Bronchial epithelial cell (primary cell): ENCODE measurements at places on chromosomes 3 and 15.

- no peak for DNase-seq
Measured at GRCh38 chr15:80326270-80326669, 74.3 kb upstream of the CTXND1 start.

DNA sequence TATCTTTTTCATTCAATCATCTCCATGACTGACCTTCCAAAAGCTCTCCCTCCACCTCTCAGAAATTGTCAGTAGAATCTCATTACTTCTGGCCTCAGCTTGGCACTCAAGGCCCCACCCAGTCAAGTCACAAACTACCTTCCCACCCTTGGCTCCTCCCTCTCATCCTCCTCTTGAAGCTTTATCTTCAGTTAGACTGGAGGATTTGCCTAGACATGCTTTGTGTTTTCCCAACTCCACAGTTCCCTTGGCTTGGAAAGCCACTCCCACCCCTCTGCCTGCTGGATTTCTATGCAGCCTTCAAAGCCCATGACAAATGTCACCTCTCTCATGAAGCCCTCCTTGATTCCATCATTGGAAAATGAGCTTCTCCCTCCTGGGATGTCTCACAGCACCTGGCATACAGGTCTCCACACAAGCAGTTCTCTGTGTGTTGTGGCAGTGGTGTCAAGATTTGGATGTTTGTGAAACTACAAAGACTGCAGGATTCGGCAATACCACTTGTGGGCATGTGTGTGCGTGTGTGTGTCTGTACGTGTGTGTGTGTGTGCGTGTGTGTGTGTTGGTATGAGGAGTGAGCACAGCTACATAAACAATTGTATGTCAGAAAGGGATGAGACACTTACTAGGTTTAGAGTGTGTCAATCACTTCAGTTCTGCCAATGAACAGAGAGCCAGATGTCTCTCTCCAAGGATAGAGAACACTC is 45.3 kb upstream of the VPS8 start:
- DNase-seq, result peak; percentile 99

DNA sequence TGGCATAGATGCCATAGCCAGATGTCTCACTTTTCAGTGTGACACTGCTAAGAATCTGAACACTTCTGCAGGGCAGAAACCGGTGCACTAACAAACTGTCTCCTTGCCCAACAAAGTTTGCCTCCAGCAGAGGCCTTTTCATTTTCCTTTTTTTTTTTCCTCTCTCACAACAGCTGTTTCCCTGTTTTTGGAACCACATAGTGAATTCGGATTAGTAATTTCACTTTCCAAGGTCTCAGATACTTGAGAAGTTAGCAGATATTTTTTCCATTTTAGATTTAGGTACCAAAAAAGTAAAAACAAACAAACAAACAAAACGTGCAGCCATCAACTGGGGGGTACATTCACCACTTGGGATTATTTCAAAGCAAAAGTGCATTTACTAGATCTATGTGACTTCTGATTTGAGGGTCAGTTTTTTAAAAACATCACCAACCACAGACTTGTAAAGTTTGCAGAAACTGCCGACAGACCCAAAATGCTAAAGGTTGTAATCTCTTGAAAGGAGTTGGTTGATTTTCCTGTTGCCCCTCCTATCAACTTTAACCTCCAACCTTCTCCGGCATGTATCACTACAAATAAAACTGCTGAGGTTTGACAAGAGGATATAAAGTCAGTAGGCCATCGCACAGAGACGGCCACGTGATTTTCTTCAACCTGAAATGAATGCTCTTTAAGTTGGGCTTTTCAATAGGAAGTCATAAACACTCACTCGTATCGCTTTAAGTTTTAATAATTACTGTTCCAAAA is 169.1 kb downstream of the CDIN1 start:
- no peak for DNase-seq

DNA sequence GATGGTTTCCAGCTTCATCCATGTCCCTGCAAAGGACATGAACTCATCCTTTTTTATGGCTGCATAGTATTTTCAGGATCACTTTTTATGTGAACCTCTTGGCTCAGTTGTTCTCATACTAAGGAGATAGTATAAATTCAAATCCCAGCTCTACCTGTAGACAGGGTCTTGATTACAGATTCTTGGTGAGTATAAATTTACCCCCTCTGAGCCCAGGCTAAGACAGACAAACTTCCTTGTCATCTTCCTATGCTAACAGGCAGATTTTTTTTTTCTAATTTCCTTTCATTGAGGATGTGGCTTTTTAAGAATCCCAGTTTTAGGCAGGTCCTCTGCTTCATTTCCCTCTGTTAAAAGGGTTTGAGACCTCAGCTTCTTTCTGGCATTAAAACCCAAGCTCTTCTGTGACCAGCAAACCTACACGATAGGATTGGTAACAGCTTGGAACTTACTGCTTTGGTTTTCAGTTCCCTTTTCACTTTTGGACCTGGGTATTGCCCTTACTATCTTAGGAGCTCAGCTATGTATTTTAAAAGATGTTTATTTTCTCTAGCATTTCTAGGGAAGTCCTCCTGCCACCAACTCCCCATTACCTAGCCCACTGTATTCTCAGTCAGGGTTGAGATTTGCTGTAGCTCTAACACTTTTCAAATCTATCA is 72.5 kb downstream of the VPS8 start:
- DNase-seq, result no peak

GRCh38 chr15:23395832-23396231 is 41.3 kb downstream of the GOLGA8S start:
- DNase-seq, result no peak

- DNase-seq, result peak; percentile 6
Measured at GRCh38 chr3:148233403-148233802, 464.3 kb upstream of the AGTR1 start.

- no peak for DNase-seq
Measured at GRCh38 chr15:94360251-94360685, 128.9 kb downstream of the MCTP2 start.

DNA sequence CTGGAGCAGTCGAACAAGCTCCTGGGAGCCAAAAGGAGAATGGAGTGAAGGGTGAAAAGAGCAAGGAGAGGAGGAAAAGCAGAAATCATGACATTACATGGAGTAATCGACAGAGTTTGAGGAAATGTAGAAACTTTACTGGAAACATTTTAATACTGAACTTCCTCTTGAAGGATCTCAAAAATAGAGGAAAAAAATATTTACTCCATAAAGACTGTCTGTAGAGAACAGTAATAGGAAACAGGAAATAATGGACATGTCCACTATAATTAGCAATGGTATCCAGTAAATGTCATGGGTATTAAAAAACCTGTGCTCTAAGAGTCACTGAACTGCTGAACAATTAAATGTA is 53.0 kb downstream of the TBC1D2B start:
- no peak for DNase-seq

DNA sequence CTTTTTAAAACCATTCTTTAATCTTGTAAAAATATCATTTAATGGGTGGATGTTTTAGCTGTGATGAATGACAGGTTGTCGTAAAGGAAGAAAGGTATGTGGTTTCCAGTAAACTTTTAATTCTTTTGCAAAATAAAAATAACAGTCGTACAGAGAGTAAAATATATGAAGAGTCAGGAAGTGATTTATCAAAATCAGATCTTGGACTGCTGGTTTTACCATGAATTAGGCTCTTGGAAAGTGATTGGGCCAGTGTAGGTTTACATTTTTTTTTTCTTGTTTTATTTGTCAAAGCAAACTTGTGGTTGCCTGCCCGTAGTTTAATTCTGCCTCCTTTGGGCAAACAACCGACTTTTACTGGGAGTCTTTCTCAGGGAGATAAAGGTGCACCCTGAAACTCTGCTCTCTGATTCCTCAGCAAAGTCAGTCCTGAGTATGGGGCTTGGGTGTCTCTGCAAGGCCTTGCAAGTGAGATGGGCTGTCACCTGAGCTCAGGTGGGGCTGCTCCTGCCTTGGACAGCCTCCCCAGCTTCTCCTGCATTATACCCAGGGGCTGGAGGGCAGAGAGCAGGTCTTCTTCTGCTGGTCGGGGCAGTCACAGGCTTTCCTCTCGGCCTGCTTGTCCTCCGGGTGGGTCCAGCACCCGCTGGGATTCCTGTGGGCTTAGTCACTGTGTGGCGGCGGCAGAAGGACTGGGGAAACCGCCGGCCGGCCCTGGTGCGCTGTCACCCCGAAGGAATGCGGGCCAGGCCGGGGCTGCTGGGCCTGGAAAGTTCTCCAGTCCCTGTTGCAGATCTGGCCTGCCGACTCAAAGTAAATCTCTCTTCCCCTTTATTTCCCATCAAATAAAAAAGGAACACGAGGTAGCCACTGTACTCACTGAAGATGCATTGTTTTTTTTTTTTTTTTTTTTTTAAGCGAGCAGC is 79.0 kb downstream of the IGF1R start:
- peak; percentile 88 for DNase-seq

GRCh38 chr3:73056845-73057150 is 4.7 kb upstream of the EBLN2 start:
- no peak for DNase-seq

DNA sequence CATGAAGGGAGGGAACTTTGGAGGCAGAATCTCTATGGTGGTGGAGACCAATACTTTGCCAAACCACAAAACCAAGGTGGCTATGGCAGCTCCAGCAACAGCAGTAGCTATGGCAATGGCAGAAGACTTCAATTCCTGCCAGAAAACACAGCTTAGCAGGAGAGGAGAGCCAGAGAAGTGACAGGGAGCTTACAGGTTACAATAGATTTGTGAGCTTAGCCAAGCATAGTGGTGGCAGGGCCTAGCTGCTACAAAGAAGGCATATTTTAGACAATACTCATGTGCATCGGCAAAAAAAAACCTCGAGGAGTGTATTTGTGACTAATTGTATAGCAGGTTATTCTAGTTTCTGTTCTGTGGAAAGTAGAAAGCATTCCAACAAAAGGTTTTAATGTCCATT is 6.4 kb upstream of the CSTA start:
- peak; percentile 94 for DNase-seq

GRCh38 chr3:186209810-186210752 is 101.2 kb upstream of the ETV5 start:
- peak; percentile 71 for DNase-seq

DNA sequence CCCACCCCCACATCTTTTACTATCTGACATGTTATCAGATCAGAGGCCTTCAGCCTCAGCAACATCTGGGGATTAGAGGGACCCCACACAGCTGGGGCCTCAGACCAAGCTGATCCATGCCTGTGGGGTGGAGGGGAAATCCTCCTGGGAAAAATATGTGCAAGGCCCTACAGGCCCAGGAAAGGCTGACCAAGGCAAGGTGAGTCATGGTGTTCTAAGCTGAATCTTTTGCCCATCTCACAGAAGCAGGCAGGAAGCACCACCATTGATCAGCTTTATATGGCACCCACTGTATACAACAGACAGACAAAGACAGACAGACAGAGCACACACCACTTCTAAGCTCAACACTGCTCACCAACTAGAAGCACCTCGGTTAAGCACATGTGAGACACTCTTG is 12.4 kb upstream of the PARP6 start:
- DNase-seq, result peak; percentile 77

DNA sequence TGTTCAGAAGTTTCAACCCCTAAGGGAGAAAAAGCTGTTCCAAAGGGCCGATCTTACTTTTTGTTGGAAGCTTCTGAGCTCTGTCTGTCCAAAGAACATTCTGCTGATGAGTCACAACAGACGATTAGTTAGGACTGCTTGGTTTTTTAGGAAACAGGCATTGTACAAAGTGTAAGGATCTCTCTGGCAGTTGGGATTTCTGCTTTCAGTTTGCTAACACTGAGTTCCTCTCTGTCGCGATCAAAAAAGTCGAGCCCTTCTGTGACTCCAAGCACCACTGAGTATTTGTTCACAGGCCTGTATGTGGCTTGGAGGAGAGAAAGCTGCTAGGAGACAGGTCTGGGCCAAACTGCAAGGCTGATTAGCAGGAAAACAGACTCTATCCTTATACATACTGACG is 91.8 kb upstream of the PFN2 start:
- peak; percentile 43 for DNase-seq

- no peak for DNase-seq
Measured at GRCh38 chr3:119329551-119329950, 35.4 kb downstream of the ARHGAP31 start.

DNA sequence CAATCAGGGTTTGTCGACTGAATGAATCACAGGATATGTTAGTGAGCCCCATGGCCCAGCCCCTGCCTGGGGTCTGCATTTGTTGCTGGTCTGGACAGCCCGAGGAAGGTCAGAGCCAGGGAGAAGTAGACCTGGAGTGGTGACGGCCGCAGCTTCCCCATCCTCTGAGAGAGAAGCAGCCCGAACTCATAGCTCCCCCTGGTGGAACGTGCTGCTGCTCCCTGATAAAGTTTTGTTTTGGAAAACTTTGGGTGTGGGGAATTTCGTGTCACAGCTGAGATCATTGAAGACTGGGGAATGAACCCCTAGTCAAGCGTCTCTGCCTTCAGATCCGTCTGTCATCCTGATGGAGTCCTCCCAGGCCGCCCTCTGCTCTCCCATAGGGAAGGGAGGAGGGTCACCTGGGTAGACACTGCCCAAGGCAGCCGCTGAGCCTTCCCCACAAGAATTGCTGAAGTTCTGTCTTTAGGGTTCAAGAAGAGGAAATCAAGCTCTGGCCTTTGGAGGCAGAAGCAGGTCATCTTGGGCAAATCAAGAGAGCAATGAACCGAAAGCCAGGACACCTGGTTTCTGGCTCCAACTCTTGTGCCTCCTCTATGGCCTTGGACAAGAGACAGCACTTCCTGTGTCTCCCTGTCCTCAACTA is 60.5 kb downstream of the GLDN start:
- peak; percentile 25 for DNase-seq

DNA sequence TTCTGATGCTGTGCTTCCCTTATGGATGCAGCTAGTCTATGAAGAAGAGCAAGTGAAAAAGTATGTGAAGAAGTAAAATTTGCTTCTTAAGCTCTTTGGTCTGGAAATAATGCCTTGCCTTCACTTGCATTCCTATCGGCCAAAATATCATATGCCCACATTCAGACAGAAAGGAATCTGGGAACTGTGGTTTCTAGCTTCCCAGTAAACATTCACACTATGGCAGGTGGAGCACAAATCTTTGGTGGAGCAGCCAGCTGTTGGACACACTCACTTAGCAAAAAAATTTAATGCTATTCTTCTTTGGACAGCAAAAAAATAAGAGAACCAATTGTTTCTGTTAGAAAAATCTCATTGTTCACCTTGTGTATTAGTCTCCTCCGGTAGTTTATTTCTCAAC is 12.3 kb upstream of the COL6A6 start:
- no peak for DNase-seq

DNA sequence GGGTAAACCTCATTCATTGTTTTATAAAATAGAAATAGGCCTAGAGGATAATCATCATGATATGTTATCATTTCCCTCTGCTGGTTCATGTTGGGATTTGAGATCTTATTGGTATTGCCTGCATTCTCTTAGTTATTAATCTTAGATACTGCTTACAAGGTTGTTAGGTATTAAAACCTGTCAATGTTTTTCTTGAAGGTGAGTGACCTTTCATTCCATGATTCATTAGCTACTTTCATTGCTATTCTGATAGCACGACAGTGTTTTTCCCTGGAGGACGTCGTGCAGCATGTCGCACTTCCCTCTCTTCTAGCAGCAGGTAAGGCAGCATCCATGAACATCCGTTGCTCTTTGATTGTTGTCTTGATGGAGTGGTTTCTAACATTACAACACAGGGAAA is 17.1 kb downstream of the P2RY12 start:
- DNase-seq, result no peak
